Mucosa of descending colon (tissue), 3 donors: ENCODE measurements at places on chromosomes 2 and 18. TPM values are rescaled to one million over a fixed set of nuclear protein-coding genes. Genes with fewer than 3 reads are reported as not detected.
A peak's percentile ranks its signal among the peaks of the same experiment; 100 is the strongest.

- peak; percentile 66 for DNase-seq
Measured at GRCh38 chr2:232838406-232838874, 31.6 kb upstream of the SNORC start.

DNA sequence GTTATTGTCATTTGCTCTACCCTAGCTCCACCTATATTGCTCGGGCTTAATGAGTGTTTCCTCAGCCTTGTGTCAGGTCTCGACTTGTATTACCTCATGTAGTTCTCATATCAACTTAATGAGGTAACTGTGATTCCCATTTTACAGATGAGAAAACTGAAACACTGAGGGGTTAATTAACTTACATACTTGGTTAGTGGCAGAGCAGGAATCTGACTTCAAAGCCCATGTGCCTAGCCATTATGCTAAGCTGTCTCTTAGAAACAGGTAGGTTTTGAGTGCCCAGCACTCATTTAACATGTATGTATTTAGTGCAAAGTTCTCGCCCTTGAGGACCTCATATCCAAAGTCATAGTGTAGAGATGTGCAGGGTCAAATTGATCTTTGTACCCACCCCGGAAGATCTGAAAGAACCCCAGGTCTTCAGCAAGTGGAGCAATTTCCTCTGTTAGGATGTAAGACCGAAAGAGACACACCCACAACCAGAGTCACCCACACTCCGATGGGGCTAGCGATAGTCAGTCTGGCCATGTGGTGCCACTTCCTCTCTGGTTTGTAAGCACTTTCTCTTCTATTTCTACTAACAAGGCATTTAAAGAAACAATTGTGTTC, 121.0 kb upstream of the SLC39A10 start:
- DNase-seq, result peak; percentile 60

DNA sequence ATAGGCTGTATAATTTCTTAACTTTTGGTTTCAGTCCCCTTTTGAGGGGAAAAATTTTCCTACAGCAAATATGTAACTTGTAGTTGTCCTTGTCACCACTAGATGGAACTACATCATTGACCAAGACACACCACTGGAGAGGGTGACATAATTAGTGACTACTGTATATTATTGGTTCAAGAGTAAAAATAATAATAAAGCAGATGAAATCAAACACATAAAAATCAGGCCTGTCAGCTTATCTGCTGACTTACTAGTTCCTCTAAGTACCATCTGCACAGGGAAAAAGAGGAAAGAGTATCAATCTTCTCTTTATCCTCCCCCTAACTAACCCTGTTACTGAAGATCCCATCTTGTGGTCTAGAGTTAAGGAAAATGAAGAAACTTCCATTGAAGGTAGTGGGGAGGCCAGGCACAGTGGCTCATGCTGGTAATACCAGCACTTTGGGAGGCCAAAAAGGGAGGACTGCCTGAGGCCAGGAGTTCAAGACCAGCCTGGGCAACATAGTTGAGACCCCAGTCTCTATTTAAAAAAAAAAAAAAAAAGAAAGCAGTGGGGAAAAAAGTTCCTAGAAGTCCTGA, 29.6 kb upstream of the ENOSF1 start:
- DNase-seq, result no peak

Gene GRB14
- total RNA-seq, result 0.77 TPM

- no peak for DNase-seq
Measured at GRCh38 chr2:18834341-18834740, 245.0 kb upstream of the NT5C1B start.

Gene HOXD9
- 2.2 TPM for total RNA-seq

DNA sequence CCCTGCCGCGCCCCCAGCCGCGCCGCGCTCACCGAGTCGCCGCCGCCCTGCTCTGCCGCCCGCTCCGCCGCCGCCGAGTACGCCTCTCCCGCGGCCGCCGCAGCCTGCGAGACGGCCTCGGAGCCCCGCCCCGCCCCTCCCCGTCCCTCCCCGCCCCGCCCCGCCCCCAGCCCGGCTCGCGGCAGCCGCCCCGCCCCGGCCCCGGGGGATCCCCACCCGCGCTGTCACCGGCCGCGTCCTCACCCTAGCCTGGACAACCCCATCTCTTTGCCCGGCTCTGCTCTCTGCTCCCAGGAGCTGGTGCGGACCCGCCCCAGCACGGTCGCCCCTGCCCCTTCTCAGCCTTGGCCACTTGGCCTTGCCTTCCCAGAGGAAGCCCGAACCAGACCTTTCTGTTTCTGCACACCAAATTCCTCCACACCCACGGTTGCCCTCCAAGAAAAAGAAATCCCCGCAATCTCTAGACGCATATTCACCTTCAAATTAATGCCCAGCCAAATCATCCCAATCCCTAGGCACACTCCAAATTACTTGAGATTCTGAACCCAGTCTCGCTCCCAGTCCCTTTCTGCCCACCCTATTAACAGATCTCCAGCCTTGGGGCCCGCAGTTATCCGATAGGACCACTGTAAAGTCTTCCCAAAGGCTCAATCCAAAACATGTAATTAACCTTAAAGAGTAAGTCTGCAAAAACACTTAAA, at the start of gene CYRIA:
TSS of gene CYRIA (minus strand) at position 87 of the 701 bp plus-strand sequence. CDS start 77,715 bp downstream, outside the sequence.
- peak; percentile 81 for DNase-seq

DNA sequence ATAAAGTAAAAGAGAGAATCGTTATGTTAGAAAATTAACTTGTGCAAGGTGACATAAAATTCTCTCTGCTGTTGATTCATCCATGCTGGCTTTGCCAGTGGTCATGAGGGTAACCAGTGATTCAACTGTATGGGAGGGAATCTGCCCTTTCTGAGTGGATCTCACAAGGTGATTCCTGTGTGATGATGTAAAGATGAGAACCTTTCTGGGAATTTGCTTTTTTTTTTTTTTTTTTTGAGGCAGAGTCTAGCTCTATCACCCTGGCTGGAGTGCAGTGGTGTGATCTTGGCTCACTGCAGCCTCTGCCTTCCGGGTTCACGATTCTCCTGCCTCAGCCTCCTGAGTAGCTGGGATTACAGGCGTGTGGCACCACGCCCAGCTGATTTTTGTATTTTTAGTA, 23.3 kb downstream of the RAB31 start:
- no peak for DNase-seq

Gene LYG2
- total RNA-seq, result not detected

- DNase-seq, result peak; percentile 85
Measured at GRCh38 chr2:86274918-86275275, 62.5 kb downstream of the REEP1 start.

- DNase-seq, result no peak
Measured at GRCh38 chr18:27707201-27707600, 469.7 kb downstream of the CDH2 start.

DNA sequence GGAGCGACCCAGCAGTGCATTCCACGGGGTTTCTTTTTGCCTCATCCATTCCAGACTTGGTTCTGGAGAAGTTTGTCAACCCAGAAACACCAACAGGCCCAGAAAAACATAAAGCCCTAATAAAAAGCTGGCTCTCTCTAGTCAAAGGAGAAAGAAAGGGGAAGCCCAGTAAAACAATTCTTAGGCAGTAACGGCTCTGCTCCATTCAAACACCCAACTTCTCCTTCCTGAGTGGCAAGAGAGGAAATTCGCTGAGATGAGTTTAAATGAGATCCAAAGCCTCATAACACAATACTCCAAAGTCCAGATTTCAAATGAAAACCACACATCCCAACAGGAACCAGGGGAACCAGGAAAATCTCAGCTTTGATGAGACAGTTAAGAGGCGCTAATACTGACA, 179.9 kb downstream of the RPIA start:
- DNase-seq, result no peak

Gene TCF4
- total RNA-seq, result 20.7 TPM

- no peak for DNase-seq
Measured at GRCh38 chr2:234406085-234406484, 90.8 kb downstream of the ARL4C start.

GRCh38 chr2:140851258-140851981, 1279.4 kb downstream of the LRP1B start:
- no peak for DNase-seq

DNA sequence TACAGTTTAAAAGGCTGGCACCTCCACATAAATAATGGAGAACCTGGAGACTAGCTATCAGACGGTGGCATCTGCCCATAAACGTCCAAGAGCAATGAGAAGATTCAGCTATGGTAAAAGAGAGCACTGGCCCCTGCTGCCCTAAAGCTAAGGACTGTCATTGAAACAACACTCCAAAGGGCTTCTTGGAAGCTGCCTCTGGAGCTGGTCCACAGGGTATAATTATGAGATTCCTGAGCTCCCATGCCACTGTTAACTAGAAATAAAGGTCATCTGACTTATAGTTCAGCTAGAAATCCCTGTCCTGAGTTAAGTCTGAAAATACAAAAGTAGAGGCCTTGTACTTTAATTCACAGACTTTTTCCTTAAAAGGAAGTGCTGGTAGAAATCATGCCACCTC, 39.9 kb upstream of the RBMS1 start:
- DNase-seq, result no peak

Gene AFF3
- total RNA-seq, result 5.2 TPM

Gene PECR
- total RNA-seq, result 19.6 TPM

DNA sequence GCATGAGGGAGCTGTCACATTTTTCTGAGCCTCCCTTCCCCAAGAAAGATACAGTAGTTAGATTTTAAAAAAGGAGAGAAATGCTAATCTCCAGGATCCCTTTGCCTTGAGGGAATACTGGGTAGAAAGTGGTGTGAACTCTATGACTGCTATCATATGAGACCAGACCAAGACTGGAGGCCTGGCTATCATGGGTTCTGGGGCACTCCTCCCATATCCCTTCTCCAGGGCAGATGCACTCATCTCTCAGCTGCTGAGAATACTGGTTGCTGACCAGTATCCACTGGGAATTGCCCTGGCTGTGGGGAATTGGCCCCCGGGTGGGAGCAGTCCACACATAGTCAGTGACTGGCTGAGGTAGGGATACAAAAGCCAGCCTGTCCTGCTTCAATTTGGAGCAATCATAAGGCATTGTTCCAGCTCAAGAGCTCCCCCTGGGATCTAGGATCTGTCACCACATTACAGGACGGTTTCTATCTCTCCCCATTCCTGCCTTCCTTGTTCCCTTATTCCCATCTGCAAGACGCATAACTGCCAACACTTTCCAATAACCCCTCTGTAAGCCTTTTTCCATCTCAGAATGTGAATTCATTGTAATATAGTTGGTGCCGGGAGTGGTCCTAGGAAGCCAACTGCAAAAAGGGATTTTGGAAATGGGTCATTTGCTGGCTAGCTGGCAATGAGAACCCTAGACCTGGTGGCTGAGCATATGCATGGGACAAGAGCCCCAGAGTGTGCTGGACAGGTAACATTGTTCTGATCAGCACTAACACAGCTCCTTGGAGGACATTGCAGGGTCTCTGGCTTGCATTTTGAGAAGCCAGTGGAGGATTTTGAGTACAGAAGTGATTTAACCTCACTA, 35.4 kb upstream of the REEP1 start:
- peak; percentile 81 for DNase-seq

GRCh38 chr2:159608108-159608507, 8.2 kb downstream of the BAZ2B start:
- no peak for DNase-seq

GRCh38 chr2:55061523-55062344, 11.5 kb upstream of the RTN4 start:
- no peak for DNase-seq

- DNase-seq, result no peak
Measured at GRCh38 chr18:51300912-51301311, 103.4 kb upstream of the MEX3C start.

Gene DSG3
- total RNA-seq, result 0.06 TPM

DNA sequence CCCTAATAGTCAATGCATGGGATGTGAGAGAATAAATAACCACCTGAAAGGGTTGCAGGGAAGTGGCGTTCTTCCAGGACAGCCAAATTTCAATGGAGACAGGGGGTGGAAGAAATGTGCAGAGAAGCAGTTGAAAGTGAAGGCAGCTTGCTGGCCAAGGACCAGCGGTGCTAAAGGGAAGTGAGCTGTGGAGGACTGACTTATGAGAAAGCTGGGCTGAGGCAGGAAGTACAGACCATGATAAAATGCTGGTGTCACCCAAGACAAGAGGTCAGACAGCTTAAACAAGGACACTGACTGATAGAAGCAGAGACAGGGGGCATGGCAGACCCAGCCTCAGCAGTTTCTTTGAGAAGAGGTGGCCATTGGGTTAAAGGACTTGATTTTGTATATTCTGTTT, 106.7 kb downstream of the DTNB start:
- DNase-seq, result peak; percentile 24

- DNase-seq, result no peak
Measured at GRCh38 chr2:100429726-100430125, 12.3 kb upstream of the CHST10 start.
